ENCODE measurements at places on chromosomes 5 and 9.

DNA sequence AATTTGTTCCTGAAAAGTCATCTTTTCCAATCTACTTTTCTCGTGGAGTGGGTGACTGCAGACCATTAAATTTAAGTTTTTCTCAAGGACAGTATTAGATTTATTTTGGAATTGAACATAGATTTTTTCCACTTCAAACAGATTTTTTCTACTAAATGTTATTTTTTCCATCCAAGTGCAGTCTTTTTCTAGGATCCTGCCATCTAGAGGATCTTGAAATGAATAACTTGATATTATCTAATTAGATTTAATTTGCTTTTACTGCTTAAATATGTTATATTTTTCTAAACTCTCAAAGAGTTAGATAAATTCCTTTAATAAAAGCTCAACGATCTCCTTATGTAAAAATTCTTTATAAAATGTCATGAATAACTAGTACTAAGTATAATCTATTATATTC, 136.9 kb upstream of the PRR16 start:
- DNase-seq, result no peak

DNA sequence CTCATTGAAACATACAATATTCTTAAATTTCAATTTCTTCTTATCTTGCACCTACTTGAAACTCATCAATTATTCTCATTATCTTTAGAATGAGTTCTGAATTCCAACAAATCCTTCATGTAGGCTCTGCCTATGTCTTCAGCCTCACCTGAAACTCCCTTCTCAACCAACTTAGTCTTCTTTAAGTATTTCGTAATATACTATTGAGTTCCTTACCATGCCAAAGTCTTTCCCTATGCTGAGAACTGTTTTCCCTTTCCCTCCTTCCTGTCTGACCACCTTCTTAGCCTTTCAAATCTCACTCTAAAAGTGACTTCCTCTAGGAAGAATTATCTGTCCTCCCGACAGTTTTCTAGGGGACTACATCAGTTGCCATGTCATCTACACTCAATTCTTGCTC, 50.9 kb upstream of the ZFAND5 start:
- DNase-seq, result no peak

DNA sequence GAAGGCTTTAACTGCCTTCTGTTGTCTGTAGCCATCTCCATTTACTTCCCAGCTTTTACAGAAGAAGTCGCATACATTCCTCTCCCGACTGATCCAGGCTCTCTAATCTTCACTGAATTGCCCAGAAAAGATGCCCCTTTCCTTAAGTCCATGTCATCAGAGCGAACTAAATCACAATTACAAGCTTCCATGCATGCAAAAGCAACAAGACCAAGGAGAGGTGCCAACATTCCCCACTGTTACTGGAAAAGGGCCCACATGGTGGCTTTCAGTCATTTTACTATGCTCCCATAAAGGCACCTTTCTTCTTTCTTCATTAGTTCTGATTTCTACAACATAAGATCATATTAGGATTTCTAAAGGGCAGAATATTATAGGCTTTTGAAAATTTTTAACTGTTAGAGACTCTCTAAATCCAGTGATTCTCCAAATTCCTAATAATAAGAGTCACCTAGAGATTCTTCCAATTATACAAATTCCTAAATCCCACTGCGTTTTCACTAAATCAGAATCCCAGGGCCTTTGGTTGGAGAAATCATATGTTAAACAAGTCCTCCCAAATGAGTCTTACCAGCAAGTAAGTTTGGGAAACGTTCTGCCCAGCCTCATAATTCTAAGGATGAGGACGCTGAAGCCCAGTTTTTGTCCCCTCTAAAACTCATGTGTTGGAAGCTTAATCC, 17.0 kb upstream of the ZFR start:
- DNase-seq, result no peak

- no peak for DNase-seq
Measured at GRCh38 chr9:110776221-110776620, 107.6 kb downstream of the MUSK start.

DNA sequence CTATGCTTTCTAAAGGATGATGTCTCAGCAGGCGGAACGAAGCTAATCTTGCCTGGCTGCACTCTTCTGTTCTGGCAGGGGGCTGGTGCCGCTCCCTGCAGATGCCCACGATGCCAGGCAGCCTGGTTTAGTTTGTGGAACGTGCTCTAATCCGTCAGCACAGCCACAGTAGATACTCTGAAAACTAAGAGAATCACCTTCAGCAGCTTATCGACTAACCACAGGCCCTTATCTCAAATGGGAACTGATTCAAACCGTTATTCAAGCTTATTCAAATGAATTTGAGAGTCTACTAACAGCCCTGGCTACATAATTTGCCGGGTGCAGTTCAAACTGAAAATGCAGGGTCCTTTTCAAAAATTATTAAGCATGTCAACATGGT, 246.6 kb upstream of the ANKRD55 start:
- DNase-seq, result peak; percentile 26

GRCh38 chr9:16303506-16303905, 567.0 kb downstream of the BNC2 start:
- DNase-seq, result no peak

- DNase-seq, result no peak
Measured at GRCh38 chr5:124052201-124052600, 540.2 kb downstream of the CSNK1G3 start.

DNA sequence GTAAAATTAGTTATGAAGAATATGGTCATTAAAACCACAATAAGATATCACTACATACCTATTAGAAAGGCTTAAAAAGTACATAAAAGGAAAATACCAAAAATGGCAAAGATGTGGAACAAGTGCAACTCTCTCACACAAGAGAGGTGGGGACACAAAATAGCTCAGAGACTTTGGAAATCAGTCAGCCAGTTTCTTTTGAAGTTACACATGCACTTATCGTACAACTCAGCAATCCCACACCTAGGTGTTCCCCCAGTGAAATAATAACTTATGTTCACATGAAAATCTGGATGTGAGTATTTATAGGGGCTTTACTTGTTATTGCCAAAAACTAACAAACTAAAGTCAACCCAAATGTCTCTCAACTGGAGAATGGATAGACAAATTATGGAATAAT, 9.8 kb upstream of the RICTOR start:
- no peak for DNase-seq

DNA sequence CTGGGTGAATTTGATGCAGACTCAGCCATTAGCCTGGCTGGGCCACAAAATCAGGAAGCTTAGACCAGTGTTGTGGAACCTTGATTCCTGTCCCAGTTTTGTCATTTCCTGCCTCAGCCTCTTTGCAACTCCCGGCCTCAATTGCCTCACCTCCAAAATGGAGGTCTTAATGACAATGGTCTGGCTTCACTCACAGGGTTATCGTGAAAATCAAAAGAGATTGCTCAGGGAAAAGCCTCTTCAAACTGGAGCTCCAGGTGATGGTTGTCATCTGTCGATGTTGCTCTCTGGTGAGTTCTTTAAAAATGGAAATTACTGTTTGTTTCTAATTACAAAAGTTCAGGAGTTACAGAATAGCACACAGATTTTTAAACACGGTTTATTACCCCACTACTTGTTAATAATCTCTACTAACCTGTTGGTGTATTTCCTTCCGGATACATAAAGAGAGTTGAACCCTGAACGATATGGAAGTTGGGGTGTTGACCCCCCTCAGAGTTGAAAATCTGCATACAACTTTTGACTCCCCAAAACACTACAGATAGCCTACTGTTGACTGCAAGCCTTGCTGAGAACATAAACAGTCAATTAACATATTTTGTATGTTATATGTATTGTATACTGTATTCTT, 109.9 kb upstream of the CPEB4 start:
- no peak for DNase-seq

- no peak for DNase-seq
Measured at GRCh38 chr5:87653242-87653641, 240.5 kb upstream of the CCNH start.

DNA sequence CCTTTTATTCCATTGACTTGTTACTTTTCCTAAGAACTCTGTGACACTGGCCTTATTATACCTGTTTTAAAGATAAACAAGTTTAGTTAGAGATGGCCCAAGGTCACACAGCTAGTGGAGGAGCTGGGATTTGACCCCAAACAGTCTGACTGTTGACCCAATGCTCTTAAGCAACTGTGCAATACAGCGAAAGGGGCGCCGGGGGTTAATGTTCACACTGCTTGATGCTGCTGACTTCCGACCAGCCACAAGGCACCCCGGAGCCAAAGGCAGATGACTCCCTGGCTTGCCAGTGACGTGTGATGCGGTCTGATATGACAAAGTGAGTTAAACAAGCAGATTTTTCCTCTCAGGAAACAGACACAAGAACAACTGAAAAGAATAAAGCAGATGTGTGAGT, 23.9 kb downstream of the PIK3R1 start:
- no peak for DNase-seq
